Hematopoietic multipotent progenitor cell treated with erythropoietin and hydrocortisone succinate and interleukin-3 and kit ligand, for 8 days (in vitro differentiated cells): ENCODE measurements at places on chromosomes 1 and 21.
A peak's percentile ranks its signal among the peaks of the same experiment; 100 is the strongest.

DNA sequence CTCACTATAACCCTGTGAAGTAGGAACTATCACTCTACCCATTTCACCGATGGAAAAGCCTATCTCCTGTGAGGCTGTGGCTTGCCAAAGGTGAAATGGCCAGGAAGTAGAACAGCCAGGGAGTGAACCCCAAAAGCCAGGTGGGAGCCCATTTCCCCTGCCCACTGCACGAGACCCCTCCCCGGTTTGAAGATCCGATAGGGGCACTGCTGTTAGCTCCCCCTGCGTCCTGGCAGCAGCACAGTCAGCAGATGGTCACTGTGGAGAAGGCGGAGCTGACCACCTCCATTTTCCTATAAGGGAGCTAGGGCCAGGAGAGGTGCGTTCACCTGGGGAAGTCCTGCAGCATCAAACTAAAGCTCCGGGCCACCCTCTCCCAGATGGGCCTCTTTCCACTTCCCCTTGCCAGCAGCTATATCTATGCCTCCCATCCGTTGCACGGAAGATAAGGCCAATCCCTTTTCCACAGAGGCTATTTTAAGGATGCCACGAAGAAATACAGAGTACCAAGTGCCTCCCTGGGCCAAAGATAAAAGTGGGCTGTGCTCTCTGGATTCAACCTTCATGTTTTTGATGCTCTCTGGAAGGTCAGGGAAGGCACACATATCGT, 7.8 kb downstream of the ERG start:
- DNase-seq: peak; percentile 31

- DNase-seq: no peak
These were observed 14.4 kb downstream of the SLC41A1 start for GRCh38 chr1:205798577-205798976.

DNA sequence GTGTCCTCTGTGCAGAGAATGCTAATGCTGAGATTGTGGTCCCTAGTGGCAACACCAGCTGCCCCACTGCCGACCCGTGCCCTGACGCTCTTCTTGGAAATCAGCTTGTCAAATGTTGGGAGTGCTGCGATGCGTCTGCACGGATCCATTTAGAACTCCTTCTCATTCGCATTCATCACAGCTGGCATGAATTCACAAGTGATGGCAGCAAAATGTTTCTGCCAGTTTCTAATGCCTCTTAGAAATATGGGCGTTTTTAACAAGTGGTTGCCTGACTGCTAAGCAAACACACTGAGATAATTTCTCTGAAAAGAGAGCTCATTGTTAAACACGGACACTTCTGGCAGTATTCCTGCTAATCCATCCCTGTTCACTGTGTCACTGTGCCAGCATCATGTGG, 131.9 kb upstream of the KCNJ6 start:
- DNase-seq: no peak

DNA sequence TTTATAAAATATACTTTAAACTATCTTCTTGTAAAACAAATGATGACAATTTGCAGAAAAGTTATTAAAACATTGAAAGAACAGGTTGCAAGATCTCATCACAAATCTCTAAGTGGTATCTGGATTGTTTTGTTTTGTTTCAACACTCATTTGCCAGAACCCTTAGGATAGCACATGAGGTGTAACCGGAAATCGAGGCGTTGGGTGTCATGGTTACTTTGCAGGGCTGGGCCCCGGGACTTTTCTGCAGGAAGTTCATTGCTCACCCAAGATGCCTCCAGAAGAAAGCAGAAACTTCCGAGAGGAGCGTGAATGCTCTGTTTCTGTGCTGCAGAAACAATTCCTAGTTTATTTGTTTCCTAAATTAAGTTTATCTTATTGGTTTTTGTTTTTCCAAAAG, 2.5 kb downstream of the DISC1 start:
- DNase-seq: no peak

DNA sequence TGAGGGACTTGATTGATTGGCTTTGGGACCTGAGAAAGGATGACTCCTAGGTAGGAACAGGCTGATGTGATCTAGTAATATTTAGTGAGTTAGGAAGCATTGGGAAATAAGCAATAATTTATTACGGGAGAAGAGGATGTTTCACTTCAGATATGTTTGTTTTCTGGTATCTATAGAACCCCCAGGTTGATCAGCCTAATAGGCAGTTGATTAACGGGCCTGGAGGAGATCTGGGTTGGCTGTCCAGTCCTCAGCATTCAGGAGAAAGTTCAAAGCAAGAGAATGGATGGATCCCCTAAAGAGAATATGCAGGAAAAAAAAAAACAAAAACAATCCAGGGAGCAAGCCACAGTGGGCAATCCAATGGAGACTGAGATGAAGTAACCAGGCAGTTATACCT, 48.2 kb upstream of the AKT3 start:
- no peak for DNase-seq

- no peak for DNase-seq
These were observed 11.8 kb upstream of the ATP13A2 start for GRCh38 chr1:17023573-17023972.

DNA sequence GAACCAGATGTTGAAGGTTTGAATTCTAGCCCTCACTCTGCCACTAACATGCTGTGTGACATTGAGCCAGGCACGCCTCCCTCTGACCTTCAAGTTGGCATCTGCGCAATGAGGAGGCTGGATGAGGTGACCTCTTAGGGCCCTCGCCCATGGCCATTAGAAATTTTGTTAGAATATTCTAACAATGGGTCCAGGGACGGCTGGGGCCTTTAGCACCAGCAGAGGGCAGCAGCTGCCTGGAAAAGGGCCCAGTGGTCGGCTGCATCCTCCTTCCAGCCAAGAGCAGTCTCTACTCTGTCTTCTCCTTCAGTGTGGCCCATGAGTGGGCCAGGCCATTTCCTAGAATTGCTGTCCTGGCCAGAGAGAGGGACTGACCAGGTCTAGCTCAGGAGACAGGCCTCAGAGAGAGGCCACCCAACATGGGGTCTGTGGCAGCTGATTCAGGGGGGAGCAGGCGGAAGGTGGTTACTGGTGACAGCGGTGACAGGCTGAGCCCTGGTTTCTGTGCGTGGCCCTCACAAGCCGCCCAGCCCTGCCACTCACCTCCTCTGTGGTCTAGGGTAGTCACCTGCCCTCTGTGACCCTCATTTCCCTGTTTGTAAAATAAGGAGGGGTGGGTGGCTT, 101.3 kb upstream of the ACTL8 start:
- peak; percentile 20 for DNase-seq

DNA sequence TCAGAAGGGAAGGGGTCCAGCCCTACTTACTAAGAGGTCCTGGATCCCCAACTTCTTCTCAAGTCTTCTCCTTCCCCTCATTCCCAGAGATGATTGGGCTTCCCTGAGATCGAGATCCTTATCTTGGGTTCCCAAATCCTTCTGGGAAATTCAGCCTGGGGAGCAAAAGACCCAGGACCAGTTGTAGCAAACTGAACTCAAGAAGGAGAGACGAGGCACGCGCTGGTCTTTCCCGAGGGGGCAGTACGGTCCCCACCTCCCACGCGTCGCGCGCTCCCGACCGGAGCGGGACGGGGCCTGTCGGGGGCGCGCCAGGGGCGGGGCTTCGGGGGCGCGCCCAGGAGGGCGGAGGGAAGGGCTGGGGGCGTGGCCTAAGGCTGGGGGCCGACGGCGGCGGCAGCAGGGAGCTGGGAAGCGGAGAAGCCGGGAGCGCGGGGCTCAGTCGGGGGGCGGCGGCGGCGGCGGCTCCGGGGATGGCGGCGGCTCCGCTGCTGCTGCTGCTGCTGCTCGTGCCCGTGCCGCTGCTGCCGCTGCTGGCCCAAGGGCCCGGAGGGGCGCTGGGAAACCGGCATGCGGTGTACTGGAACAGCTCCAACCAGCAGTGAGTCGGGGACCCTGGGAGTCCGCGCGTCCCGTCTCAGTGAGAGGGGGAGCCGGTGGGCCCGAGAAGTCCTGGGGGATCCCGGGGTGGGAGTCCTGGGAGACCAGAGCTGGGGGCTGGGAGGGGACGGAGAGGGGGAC, at the start of gene EFNA3:
EFNA3 (plus strand) TSS at position 369 of the 741 bp plus-strand sequence; CDS start at position 474, 105 bp downstream.
- peak; percentile 56 for DNase-seq

DNA sequence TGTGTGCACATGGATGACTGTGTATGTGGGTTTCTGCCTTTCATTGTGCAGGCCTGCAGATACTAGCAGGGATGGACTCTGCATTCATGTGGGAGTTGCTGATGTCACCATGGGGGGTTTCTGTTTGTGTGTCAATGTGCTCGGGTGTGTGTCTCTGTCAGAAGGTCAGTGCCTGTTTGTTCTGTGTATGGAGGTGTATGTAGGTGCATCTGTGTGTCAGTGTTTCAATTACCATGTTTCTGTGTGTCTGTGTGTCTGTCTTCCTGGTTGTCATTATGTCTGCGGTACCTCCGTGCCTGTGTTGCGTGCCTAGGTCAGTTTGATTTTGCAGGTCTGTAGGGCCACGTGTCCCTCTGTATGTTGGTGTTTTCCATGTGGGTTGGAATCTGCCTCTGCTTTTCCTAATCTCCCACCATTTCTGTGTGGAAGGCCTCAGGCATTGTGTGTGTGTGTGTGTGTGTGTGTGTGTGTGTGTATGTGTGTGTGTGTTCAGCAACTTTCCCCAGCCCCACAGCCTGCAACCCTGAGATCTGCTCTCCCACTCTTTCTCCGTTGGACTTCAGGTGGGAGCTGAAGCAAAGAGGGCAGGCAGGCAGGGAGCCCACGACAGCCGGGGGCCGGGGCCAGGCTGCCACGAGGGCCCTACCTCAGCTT, 36.7 kb upstream of the WASF2 start:
- DNase-seq: peak; percentile 46
